Right ventricle myocardium superior (tissue), 1 donor: ENCODE measurements at places on chromosomes 2 and 18.
A peak's percentile ranks its signal among the peaks of the same experiment; 100 is the strongest.

- no peak for DNase-seq
Measured at GRCh38 chr2:26281226-26281625, 36.5 kb downstream of the HADHB start.

DNA sequence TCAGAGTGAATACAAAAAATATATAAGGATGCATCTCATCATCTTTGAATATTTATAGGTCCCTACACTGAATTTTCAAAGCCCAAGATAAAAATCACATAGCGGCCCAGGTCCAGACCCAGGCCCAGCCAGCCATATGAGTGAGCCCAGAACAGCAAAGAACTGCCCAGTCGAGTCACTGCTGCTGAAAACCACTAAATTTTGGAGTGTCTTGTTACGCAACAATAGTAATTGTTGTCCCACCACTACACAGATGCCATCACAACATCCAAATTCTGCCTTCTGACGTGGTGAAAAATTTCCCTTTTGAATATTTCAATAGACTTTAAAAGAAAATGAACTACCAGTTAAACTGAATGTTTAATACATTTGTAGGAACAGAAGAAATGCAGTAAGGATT is 5.7 kb downstream of the C18orf32 start:
- no peak for DNase-seq

DNA sequence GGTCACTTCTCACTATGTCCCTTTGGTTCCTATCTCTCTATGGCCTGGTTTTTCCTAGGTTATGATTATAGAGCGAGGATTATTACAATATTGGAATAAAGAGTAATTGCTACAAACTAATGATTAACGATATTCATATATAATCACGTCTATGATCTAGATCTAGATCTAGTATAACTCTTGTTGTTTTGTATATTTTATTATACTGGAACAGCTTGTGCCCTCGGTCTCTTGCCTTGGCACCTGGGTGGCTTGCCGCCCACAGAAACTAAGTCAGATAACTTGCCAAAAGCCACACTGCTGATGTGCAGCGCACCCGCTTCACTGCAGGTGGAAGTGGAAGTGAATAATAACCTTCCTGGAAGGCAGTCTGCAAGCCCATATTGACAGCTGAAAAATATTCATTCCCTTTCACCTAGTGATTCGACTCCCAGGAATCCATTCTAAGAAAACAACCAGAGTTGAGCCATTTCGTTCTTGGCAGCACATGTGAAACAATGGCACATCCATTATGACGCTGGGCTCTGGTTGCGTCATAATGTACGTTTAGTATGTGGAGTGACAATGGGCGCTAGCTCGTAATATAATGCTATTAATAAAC is 725 bp upstream of the ANKRD53 start:
- no peak for DNase-seq

- DNase-seq, result no peak
Measured at GRCh38 chr18:79823120-79823519, 25.4 kb downstream of the KCNG2 start.

- no peak for DNase-seq
Measured at GRCh38 chr2:168032091-168032490, 215.3 kb downstream of the STK39 start.

- DNase-seq, result no peak
Measured at GRCh38 chr2:217010173-217010572, 150.3 kb upstream of the TNP1 start.

GRCh38 chr2:189232759-189233406 is 53.3 kb upstream of the COL5A2 start:
- no peak for DNase-seq

DNA sequence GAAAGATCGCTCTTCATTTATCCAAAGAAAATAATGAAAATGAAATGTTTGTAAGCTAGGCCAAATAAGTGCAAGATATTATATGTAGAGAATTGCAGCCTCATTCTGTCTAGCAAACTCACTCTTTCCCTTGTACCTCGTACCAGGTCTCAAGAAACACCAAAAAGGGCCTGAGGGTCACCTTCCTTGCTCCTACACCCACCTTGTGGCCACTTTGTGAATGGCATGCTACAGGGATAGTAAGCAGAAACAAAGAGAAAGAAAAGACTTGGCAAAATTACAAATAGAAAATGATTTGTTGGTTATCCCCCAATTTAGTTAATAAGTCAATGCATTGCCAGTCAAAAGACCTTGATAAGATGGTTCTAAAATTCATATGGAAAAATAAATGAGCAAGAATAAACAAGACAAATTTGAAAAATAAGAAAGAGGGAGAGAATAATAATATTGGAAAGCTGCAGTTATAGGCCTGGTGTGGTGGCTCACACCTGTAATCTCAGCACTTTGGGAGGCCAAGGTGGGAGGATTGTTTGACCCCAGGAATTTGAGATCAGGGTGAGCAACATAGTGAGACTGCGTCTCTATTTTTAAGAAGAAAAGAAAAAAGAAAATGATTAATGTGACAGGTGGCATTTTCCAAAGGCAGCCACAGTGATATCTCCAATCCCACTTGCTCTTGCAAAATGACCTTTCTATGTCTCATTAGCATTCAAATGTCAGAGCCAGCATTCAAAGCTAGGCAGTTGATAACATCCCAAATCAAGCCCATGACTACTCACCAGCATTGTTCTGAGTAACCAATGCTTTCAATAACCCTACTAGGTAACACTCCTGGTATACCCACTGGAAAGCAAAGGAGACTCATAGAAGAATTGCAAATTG is 38.8 kb upstream of the BMP10 start:
- DNase-seq, result peak; percentile 74

DNA sequence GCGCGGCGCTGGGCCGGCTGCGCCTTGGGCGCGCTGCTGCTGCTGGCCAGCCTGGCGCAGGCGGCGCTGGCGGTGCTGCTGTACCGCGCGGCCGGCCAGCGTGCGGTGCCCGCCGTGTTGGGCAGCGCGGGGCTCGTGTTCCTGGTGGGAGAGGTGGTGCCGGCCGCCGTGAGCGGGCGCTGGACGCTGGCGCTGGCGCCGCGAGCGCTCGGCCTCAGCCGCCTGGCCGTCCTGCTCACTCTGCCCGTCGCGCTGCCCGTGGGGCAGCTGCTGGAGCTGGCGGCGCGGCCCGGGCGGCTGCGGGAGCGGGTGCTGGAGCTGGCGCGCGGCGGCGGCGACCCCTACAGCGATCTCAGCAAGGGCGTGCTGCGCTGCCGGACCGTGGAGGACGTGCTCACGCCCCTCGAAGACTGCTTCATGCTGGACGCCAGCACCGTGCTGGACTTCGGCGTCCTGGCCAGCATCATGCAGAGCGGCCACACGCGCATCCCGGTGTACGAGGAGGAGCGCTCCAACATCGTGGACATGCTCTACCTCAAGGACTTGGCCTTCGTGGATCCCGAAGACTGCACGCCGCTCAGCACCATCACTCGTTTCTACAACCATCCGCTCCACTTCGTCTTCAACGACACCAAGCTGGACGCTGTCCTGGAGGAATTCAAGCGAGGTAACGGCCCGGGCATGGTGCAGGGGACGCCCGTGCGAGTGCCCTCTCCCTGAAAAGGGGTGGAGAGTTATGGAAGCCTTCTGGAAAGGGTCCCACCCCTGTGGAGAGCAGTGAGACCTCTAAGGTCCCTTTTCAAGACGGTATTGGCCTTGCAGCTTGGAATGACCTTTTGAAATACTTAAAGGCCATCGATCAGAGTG is 1.0 kb downstream of the CNNM3 start:
- DNase-seq, result no peak

DNA sequence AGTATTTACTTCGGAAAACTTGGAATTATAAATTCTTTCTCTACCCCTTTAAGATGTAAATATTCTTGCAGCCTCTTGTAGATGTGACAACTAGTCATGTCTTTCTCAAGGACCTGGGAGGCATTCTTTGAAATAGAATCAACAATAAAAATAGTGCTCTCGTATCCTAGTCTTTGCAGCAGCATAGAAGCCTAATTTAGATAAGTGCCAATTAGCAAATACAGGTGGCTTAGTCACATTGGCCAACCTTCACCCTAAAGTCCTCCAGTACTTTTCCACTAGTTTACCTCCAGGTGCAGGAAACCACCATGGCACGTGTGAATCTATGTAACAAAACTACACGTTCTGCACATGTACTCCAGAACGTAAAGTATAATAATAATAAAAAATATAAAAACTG is 3.5 kb upstream of the ZSWIM2 start:
- no peak for DNase-seq

GRCh38 chr2:126657148-126657635 is 1.2 kb downstream of the GYPC start:
- DNase-seq, result peak; percentile 79

- no peak for DNase-seq
Measured at GRCh38 chr2:181396256-181397123, 60.7 kb upstream of the ITGA4 start.

GRCh38 chr2:144426981-144427479 is 92.9 kb downstream of the ZEB2 start:
- DNase-seq, result no peak

DNA sequence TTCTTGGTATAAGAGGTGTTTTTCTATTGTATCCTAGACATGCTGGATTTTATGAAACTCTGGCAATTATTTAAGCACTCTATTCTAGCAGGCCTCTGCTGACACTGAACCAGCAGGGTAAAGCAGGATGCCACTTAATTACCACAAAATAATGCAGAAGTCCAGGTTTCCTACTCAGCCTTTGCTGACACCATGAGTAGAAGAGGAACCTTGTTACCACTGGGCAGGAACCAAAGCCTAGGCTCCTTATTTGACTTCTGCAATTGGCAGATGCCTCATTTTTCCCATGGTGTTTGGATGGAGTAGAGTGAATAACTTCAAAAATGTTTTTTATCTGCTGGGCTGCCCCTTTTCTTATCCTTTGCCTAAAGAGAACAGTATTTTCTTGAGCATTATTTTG is 60.8 kb downstream of the THNSL2 start:
- DNase-seq, result no peak

DNA sequence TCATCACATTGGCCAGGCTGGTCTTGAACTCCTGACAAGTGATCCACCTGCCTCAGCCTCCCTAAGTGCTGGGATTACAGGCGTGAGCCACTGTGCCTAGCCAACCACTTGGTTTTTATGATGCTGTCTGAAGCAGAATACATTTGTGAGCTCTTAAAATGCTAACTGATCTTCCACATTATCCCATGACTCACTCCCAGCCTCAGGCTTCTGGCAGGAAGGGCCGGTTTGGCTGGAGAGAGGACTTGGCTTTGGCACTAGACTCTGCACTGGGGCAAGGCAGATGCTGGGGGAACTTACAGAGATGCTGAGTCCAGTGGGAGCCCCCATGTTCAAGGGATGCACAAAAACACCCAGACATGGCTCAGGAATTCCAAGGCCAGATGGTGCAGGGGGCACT is 40.5 kb upstream of the SH3BP4 start:
- no peak for DNase-seq

- DNase-seq, result no peak
Measured at GRCh38 chr2:44763275-44763782, 178.2 kb upstream of the SIX3 start.

GRCh38 chr18:50401888-50402287 is 27.0 kb downstream of the SKA1 start:
- peak; percentile 66 for DNase-seq

GRCh38 chr2:204503869-204504268 is 41.4 kb upstream of the PARD3B start:
- no peak for DNase-seq

DNA sequence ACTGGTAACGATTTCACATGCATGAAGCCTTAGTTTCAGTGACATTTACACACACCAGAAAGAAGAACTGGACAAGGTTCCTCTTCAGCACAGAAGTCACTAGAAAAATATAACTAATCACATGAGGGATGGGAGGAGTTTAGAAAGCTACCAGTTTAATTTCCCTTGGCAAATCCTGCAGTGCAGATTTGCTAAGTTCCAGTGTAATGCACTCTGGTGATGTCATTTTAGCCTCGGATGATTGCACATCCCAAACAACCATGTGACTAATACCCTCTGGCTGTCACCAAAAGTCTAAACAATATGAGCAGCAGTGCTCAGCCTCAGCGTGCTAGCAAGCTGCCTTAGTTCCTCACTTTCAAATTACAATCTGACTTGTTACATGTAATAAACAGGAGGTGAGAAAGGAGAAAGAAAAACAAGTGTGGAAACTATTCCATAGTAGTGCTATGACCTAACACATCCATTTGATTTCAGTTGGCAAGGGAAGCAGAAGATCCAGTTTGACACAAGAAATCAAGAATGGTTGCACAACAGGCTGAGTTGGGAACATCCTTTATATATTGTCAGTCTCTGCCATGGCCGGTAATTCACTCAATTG is 35.3 kb upstream of the PPP1CB start:
- DNase-seq, result peak; percentile 46

GRCh38 chr18:51339856-51340255 is 142.4 kb upstream of the MEX3C start:
- no peak for DNase-seq

DNA sequence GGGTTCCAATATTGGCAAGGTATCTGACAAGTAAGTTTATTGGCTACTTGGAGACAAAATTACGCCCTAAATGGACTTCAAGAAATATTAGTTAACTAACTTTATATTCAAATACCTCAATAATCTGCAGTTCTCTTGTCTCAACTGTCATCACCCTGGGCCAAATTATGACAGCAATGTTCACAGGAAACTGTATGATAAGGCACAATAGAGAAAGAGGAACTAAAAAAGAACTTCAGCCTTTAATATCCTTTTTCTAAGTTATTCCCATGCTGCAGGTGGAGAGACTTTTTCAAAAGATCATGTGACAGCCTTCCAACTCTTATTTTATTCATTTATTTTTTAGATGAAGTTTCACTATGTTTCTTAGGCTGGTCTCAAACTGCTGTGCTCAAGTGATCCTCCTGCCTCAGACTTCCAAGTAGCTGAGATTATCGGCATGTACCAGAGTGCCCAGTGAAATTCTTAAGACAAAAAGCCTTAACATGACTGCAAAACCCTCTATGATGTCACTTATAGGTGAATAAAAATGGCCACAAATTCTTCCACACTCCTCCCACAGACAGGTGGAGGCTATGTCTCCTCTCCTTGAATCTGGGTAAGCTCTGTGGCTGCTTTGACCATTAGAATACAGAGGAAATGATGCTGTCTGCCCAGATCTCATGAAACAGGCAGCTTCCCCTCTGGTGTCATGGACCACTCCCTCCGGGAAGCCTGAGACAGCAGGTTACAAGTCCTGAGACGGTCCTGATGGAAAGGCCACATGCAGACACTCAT is 211.0 kb downstream of the TGIF1 start:
- no peak for DNase-seq

DNA sequence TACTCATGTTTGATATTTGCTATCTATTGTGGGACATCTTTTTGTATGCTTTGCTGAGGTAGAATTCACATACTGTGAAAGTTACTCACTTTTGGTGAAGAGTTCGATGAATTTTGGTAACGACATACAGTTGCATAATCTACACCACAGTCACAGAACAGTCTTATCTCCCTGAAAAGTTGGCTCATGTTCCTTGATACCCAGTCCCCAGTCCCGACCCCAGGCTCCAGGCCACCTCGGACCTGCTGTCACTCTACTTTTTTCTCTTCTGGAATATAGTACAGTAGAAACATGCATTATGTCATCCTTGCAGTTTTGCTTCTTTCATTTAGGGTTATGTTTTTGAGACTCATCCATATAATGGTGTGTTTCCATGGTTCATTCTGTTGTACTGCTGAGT is 191.7 kb downstream of the FAM210A start:
- DNase-seq, result no peak
